ENCODE measurements at places on chromosomes 16 and 17. TPM values are rescaled to one million over a fixed set of nuclear protein-coding genes. Genes with fewer than 3 reads are reported as not detected.

TNFSF13 gene
- 1.3 TPM for total RNA-seq

HCRT gene
- total RNA-seq, result not detected

TBC1D16 gene
- 67.3 TPM for total RNA-seq

LITAFD gene
- not detected for total RNA-seq

KCNJ18 gene
- not detected for total RNA-seq
